Lower lobe of right lung (tissue), 2 donors: ENCODE measurements at places on chromosomes 5 and 9. TPM values are rescaled to one million over a fixed set of nuclear protein-coding genes. Genes with fewer than 3 reads are reported as not detected.

The GPR151 gene
- not detected for total RNA-seq

The SEC16A gene
- total RNA-seq = 66.5 TPM

The PCDHB15 gene
- total RNA-seq = 2.8 TPM

The CNTNAP3B gene
- 11.1 TPM for total RNA-seq

DNA sequence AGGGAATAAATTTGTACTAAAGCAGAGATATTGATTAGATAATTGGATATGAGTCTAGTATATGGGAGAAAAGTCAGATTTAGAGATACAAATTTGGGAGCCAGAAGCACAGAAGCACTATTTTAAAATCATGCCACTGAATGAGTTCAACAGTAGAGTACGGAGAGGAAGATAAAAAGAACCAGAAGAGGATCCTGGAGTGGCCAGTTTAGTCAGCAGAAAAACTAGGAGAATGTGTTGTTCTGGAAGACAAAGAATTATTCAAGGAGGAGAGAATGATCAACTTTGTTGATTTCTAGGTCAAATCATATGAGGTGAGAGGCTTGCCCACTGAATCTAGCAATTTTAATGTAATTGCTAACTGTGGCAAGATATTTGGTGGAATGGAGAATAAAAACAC lies 67.0 kb downstream of the NIPBL start:
- H3K36me3 ChIP-seq = no peaks in the 10 kb centered on the region
- H3K27ac ChIP-seq = no peak overlapping the region
- no peaks in the 10 kb centered on the region for H3K27me3 ChIP-seq
- no peak overlapping the region for H3K4me3 ChIP-seq
- H3K4me1 ChIP-seq = peaks cover 51% of the 10 kb centered on the region

GRCh38 chr5:73030531-73030930 lies 74.7 kb downstream of the FCHO2 start:
- peaks cover 45% of the 10 kb centered on the region for H3K36me3 ChIP-seq
- peaks cover 6% of the 10 kb centered on the region for H3K4me1 ChIP-seq
- H3K27me3 ChIP-seq = no peaks in the 10 kb centered on the region
- DNase-seq = no peak

GRCh38 chr9:92528522-92528849 lies 7.3 kb downstream of the ECM2 start:
- H3K4me3 ChIP-seq = no peak overlapping the region
- H3K27ac ChIP-seq = no peak overlapping the region
- H3K36me3 ChIP-seq = no peaks in the 10 kb centered on the region
- H3K27me3 ChIP-seq = no peaks in the 10 kb centered on the region
- DNase-seq = no peak
- no peaks in the 10 kb centered on the region for H3K4me1 ChIP-seq

DNA sequence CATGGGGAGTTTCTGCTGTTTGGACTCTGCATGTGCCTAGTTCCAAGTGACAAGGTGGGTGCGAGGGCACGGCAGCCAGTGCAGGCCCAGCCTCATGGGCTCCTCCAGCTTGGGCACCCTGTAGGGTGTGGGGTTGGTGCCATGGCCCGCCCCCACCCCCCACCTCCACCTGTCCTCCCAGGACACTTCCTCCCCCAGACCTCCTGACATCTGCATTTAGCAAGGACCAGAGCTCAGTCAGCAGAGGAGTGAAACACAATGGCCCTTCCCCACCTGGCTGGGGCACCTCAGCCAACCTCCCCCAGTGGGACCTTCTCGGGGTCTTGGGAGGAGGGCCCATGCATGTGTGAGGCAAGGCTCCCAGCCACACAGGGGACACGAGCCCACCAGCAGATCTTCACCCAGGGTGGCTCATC lies 1.9 kb upstream of the NKD2 start:
- no peaks in the 10 kb centered on the region for H3K36me3 ChIP-seq
- peaks cover 38% of the 10 kb centered on the region for H3K4me1 ChIP-seq
- H3K27me3 ChIP-seq = peaks cover 55% of the 10 kb centered on the region
- no peak overlapping the region for H3K27ac ChIP-seq

GRCh38 chr5:152007653-152008335 lies 83.1 kb upstream of the GLRA1 start:
- no peak overlapping the region for H3K4me3 ChIP-seq
- H3K27ac ChIP-seq = no peak overlapping the region
- no peaks in the 10 kb centered on the region for H3K36me3 ChIP-seq
